ENCODE measurements at places on chromosomes 1 and 21.

DNA sequence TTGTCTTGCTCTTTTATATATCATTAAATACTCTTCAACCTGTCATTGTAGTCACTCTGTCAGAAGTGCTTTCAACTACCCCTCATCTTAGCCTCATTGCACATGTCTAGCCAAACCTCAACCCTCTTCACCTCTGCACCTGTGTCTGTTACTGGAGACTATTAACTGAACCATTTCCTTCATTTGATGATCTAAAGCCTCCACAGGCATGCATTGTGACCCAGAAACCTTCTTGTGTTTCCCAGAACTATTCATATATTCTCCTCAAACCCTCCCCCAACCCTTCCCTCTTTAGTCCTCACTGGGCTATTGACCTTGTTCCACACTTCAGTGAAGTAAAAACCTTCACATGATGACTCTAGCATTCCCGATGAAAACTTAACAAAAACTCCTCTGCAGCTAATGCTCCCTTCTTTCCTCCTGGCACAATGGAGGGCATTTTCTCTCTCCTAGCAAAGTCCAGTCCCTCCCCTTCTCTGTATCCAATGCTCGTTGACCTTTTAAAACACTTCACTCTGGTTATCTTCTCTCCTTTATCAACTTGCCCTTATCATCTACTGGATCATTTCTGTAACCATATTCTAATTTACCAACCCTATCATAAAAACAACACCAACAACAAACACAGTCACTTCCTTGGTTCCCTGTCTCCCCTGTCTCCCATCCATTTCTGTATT lies 86.1 kb downstream of the BACH1 start:
- DNase-seq: no peak

- no peak for DNase-seq
Observed at GRCh38 chr1:157004327-157004726, 41.2 kb downstream of the ARHGEF11 start.

- no peak for DNase-seq
Observed at GRCh38 chr1:167862432-167863076, 51.4 kb downstream of the ADCY10 start.

GRCh38 chr1:116989835-116990234 lies 11.7 kb upstream of the CD101 start:
- DNase-seq: no peak

- DNase-seq: no peak
Observed at GRCh38 chr1:85274969-85275453, 1.4 kb downstream of the BCL10 start.

DNA sequence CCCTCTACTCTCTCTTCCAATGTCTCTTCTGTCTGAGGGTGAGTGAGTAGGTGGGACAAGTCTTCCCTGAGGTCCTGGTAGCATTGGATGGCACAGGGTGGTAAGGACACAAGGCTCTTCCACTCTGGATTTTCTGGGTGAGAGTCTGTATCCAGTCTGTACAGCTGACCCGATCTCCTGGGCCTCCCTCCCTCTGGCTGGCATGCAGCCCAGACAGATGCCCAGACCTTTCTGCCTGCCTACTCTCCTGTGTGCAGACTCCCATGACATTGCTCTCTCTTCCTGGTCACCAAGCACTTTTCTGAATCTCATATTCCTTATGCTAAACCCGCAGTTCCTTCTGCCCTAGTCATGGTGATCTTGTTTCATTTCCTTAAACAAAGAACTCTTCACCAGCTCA lies 100.3 kb downstream of the GRIK3 start:
- DNase-seq: no peak

GRCh38 chr21:43262427-43262826 lies 93.6 kb downstream of the CRYAA start:
- no peak for DNase-seq

- no peak for DNase-seq
Observed at GRCh38 chr21:46017695-46018094, 36.1 kb downstream of the COL6A1 start.

GRCh38 chr1:175197531-175197930 lies 5.0 kb upstream of the KIAA0040 start:
- no peak for DNase-seq

GRCh38 chr1:109514846-109515245 lies 5.3 kb upstream of the AMIGO1 start:
- DNase-seq: no peak

- DNase-seq: no peak
Observed at GRCh38 chr1:170700842-170701615, 37.1 kb downstream of the PRRX1 start.

GRCh38 chr1:156148216-156148615 lies 5.2 kb upstream of the SEMA4A start:
- DNase-seq: no peak

DNA sequence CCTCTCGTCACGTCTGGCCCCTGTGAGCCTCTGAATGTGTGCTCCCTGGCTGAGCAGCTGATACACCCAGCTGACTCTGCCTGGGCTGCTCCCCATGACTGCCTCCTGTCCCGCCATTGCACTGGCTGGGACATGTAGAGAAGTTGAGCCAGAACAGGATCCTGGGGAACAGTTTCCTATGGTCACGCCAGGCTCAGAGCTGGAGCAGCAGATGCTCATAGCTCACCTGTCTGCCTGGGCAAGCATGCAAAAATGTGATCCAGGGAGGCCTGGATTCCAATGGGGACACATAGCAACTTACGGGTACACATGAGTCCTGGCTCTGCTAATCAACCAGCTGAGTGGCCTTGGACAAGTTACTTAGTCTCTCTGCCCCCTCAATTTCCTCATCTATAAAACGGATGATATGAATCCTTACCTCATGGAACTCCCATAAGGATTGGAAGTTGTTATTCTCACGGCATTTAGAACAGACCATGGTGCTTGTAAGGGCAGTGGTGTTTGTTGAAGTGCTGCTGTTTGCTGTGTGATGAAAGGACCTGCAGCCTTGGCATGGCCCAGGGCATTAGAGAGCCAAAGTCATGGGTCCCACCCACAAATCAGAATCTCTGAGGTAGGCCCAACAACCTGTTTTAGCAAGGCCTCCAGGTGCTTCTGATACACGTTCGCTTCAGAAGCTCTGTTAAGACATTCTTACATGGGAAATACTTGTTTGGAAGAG lies 150.3 kb upstream of the VANGL1 start:
- no peak for DNase-seq

DNA sequence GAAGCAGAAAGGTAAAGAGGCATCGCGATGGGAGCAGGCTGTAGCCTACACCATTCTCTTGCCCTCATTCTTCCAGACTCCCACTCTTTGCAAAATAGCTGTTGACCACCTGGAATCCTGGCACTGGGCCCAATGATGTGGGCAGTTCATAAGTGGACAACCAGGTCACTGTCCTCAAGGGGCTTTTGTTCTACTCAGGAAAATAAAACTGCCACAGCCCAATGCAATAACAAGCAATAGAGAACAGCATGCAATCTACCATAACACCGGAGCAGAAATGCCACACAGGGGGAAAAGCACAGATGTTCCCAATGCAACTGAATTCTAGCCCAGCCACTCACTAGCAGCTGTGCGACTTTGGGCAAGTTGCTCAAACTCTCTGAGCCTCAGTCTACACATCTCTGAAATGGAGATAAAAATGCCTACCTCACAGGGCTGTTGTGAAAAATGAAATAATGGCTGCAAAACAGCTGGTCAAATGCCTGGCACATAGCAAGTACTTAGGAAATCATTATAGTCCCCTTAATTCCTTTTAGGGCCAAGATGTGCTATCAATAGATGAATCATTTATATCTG lies 56.7 kb downstream of the NENF start:
- DNase-seq: no peak

DNA sequence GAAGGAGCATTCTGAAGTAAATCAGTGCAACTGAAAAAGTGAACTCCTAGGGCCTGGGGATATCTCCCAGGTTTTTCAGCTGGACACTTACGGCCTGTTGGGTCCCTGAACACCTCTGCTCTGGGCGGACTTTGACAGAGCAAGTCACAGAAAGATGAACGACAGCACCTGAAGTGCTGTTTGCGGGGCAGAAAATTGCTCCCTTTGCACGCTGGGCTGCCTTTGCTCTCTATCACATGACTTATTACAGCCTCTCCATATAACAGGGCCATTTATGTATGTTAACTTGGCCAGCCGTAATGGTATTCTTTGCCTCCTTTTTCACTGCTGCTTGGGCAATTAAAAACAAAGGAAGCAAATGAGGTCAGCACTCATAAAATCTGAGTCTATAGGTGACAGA lies 332.9 kb downstream of the BARHL2 start:
- no peak for DNase-seq

DNA sequence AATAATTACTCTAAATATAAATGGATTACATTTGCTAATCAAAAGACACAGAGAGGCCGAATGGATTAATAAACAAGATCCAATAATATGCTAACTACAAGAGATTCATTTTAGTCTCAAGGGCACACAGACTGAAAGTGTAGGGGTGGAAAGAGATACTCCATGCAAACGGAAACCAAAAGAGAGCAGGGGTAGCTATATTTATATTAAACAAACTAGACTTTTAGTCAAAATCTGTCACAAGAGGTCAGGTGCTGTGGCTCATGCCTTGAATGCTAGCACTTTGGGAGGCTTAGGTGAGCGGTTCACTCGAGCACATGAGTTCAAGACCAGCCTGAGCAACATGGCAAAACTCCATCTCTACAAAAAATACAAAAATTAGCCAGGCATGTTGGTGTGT lies 33.6 kb upstream of the DISP1 start:
- DNase-seq: no peak

GRCh38 chr1:110674337-110675059 lies at the start of gene KCNA3:
Gene KCNA3, minus strand, starts transcription at chr1:110674940. Its CDS starts 131 bp downstream, at chr1:110674809.
- DNase-seq: peak; percentile 88

Data from activated effector memory CD4-positive, alpha-beta T cell treated with anti-CD3 and anti-CD28 coated beads, Interleukin-2, amount 50 U/mL, for 16 hours (primary cell).